ENCODE measurements at places on chromosomes 2 and 18.

GRCh38 chr18:62198259-62198658, 11.2 kb downstream of the RELCH start:
- DNase-seq = no peak

GRCh38 chr18:22347606-22348511, 69.9 kb downstream of the CTAGE1 start:
- DNase-seq = peak; percentile 80

- no peak for DNase-seq
Measured at GRCh38 chr2:237295889-237296480, 118.0 kb downstream of the COL6A3 start.

- no peak for DNase-seq
Measured at GRCh38 chr2:118320658-118321057, 232.4 kb downstream of the INSIG2 start.

DNA sequence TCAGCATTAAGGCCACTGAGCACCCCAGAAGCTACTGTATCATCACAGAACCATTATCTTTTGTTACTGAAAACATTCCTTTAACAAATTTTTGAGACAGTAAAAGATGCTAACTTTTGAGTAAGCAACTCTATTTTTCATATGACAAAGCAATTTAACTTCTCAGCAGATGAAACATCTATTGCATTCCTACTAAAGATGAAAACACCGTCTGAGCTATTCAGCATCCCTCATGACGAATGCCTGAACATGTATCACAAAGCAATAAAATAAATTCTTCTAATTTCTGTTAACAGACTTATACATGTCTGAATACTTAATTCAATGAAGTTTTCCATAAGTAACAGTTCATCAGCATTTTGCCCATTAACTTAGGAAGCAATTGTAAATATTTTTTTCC, 23.9 kb downstream of the CHN1 start:
- no peak for DNase-seq

DNA sequence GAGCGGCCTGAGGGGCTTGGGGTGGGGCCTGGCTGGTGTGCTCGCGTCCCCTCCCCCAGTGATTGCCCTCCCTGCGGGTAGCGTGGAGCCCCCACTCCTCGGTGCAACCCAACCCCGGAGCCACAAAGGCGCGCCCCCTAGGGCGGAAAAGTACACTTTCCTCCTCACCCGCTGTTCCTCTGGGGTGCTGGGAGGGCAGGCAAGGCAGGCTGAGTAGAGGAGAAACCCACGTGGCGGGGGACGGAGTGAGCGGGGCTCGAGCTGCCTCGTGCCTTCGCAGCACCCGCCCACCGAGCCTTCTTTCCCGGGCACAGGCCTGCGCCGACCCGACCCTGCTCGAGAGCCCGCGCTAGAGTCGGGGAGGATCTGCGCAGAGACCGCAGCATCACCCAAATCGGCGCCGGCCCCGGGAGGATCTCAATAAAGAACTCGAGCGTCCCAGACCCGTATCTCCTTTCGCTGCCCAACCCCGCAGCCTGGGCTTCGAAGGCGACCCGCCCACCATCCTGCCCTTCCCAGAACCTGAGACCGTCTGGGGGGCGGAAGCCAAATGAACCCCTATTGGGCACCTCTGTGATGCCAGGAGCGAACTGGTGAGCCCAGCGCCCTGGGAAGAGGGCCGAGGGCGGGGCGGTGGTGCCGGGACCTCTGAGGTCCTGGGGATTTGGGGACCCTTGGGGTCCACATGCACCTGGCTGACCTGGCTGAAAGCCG, 1.5 kb downstream of the UCN start:
- DNase-seq = no peak

- no peak for DNase-seq
Measured at GRCh38 chr2:44015239-44015638, 19.4 kb upstream of the LRPPRC start.

All from right cardiac atrium (tissue), 5 donors.